Heart right ventricle (tissue), 16 donors: ENCODE measurements at places on chromosomes 12 and 14. TPM values are rescaled to one million over a fixed set of nuclear protein-coding genes. Genes with fewer than 3 reads are reported as not detected.

Gene LAG3
- 0.72 TPM for total RNA-seq

Gene ACSM4
- total RNA-seq: not detected

Gene CDKN3
- 1.8 TPM for total RNA-seq

Gene EML5
- total RNA-seq: 0.21 TPM

Gene SMAGP
- total RNA-seq: 2.6 TPM

Gene ADAM21
- total RNA-seq: not detected

Gene TMX1
- total RNA-seq: 14.5 TPM

Gene SH2B3
- 61.4 TPM for total RNA-seq

Gene RNASE7
- total RNA-seq: not detected

Gene MGAT4C
- total RNA-seq: 12.2 TPM

Gene ATF1
- 20.3 TPM for total RNA-seq

Gene CLEC7A
- total RNA-seq: 5.3 TPM

Gene KRT85
- total RNA-seq: not detected

Gene CFAP251
- total RNA-seq: 2.7 TPM

Gene DHRS2
- total RNA-seq: not detected

Gene GUCY2C
- total RNA-seq: 0.15 TPM

Gene RNF212B
- not detected for total RNA-seq

Gene CHMP4A
- 29.8 TPM for total RNA-seq

DNA sequence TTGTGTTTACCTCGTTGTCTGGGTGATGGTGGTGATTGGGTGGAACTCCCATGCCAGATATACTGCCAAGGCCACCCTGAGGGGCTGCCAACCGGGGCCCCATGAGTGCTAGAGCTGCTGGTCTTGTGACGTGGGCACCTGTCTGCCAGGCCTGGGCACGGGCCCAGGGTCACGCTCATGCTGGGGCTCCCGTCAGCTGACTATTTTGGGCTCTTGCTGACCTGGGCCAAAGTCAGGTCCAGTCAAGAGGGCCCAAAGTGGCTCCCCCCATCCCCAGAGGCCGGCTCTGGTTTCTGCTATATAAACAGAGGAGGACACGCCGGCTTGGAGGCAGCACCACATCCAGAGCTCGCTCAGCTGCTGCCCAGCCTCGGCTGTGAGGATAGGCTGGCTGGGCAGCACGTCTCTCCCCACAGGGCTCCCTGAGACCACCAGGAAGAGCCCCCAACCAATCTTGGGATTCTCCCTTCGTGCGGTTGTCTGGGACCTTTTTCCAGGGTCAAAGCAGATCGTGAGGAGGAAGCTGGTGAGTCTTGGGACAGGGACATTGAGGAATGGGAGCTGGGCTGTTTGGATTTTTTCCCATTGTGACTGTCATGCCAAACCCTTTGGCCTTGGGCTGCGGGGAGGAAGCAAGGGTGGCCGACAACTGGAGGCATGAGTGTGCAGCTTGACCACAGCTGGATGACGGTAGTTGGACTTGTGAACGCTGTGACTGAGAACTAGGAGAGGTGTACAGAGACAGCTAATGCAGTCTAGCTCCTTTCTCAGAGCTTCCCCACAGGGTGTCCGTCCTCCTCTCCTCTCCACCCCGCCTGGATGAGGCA is 7.6 kb upstream of the NR4A1 start:
- H3K4me1 ChIP-seq: peaks cover 67% of the 10 kb centered on the region
- peak overlapping the region; percentile 95 for H3K27ac ChIP-seq
- H3K36me3 ChIP-seq: peaks cover 6% of the 10 kb centered on the region
- DNase-seq: peak; percentile 87

- no peaks in the 10 kb centered on the region for H3K36me3 ChIP-seq
- no peak overlapping the region for H3K4me3 ChIP-seq
- H3K4me1 ChIP-seq: no peaks in the 10 kb centered on the region
- DNase-seq: no peak
- no peak overlapping the region for H3K27ac ChIP-seq
Observed at GRCh38 chr14:53741479-53742232, 215.0 kb downstream of the BMP4 start.

- no peaks in the 10 kb centered on the region for H3K36me3 ChIP-seq
- H3K4me1 ChIP-seq: no peaks in the 10 kb centered on the region
- DNase-seq: no peak
- no peak overlapping the region for H3K27ac ChIP-seq
- H3K27me3 ChIP-seq: no peaks in the 10 kb centered on the region
Observed at GRCh38 chr12:62211510-62211909, 48.7 kb upstream of the USP15 start.

- H3K4me3 ChIP-seq: no peak overlapping the region
- DNase-seq: no peak
- peaks cover 43% of the 10 kb centered on the region for H3K27me3 ChIP-seq
Observed at GRCh38 chr12:131603939-131604795, 106.7 kb upstream of the SFSWAP start.

DNA sequence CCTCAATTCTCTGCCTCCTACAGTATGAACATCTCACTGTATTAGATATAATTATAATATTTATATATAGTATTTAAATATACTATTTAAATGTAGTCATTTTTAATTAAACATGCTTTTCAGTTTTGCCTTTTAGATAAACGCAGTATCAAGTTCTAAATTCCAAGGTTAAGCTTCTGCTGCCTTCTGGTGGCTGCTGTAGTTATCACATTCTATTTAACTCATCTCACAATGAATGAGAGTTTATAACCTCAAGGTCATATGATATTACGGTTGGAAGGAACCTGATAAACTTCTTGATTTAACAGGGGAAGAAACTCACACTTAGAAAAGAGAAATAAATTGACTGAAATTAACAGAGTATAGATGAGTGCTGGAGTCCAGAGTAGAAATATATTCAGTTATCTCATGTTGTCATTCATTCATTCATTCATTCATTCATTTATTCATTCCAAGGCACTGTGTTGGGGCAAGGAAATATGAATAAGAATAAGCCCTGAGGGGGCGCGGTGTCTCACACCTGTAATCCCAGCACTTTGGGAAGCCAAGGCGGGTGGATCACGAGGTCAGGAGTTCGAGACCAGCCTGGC is 31.9 kb downstream of the GUCY2C start:
- H3K36me3 ChIP-seq: no peaks in the 10 kb centered on the region
- peak; percentile 39 for DNase-seq
- H3K4me1 ChIP-seq: no peaks in the 10 kb centered on the region
- H3K4me3 ChIP-seq: no peak overlapping the region

DNA sequence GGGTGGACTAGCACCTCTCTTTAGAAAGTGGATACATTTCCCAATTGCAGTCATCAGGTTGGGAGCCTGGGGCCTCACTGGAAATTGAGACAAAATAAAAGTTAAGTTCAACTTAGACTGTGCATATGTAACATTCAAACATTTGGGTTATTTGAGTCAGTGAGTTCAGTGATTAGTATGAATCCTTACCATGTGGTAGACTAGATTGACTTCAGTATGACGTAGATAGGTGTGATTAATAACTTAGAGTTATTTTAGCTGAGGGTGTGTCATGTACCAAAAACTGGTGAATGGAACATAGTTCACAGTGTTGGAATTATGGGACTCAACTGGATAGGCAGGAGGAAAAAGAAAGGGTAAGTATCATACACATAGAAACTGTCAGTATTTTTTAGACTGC is 8.0 kb upstream of the SSTR1 start:
- H3K27ac ChIP-seq: no peak overlapping the region
- no peaks in the 10 kb centered on the region for H3K27me3 ChIP-seq
- H3K36me3 ChIP-seq: no peaks in the 10 kb centered on the region
- DNase-seq: no peak
- H3K4me1 ChIP-seq: no peaks in the 10 kb centered on the region
- no peak overlapping the region for H3K4me3 ChIP-seq

DNA sequence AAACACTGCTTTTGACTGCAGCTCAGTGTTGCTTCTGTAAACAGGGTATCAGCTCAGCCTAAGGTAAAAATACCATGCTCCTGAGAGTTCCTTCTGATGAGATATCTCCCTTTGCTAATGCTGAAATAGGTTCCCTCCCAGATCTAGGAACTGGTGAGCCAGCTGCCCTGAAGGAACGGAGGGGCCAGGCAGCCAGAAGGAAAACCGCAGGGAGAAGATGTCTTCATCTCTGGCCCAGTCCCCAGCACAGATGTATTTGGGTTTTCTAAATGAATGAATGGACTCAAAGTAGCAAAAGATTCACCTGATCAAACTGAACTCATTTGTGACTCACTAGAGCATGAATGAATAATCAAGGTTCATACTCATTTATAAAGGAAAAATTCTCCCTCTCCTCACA is 247.8 kb downstream of the MSRB3 start:
- no peaks in the 10 kb centered on the region for H3K27me3 ChIP-seq
- no peaks in the 10 kb centered on the region for H3K36me3 ChIP-seq
- H3K27ac ChIP-seq: no peak overlapping the region
- H3K4me1 ChIP-seq: no peaks in the 10 kb centered on the region
- DNase-seq: no peak

DNA sequence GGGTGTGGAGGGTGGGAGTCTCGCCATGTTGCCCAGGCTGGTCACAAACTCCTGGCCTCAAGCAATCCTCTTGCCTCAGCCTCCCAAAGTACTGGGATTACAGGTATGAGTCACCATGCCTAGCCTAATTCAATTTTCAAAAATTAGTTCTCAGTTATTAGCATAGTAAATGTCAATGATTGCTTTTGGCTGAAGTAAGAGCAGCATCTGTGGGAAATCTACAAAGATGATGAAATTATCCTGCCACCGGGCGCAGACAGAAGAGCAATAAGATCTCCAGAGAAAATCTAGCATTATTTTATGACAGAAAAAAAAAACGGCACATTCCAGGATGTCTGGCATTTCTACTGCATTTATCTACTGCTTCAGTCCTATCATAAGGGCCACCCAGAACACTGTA is 97.9 kb upstream of the DAAM1 start:
- peaks cover 31% of the 10 kb centered on the region for H3K27me3 ChIP-seq
- H3K4me3 ChIP-seq: no peak overlapping the region
- no peak for DNase-seq
- H3K36me3 ChIP-seq: no peaks in the 10 kb centered on the region

- DNase-seq: no peak
Observed at GRCh38 chr12:18483698-18484325, 222.5 kb downstream of the PIK3C2G start.

- no peaks in the 10 kb centered on the region for H3K36me3 ChIP-seq
- no peaks in the 10 kb centered on the region for H3K27me3 ChIP-seq
- no peak overlapping the region for H3K4me3 ChIP-seq
- peaks cover 8% of the 10 kb centered on the region for H3K4me1 ChIP-seq
Observed at GRCh38 chr12:94674051-94674451, 23.7 kb upstream of the TMCC3 start.

DNA sequence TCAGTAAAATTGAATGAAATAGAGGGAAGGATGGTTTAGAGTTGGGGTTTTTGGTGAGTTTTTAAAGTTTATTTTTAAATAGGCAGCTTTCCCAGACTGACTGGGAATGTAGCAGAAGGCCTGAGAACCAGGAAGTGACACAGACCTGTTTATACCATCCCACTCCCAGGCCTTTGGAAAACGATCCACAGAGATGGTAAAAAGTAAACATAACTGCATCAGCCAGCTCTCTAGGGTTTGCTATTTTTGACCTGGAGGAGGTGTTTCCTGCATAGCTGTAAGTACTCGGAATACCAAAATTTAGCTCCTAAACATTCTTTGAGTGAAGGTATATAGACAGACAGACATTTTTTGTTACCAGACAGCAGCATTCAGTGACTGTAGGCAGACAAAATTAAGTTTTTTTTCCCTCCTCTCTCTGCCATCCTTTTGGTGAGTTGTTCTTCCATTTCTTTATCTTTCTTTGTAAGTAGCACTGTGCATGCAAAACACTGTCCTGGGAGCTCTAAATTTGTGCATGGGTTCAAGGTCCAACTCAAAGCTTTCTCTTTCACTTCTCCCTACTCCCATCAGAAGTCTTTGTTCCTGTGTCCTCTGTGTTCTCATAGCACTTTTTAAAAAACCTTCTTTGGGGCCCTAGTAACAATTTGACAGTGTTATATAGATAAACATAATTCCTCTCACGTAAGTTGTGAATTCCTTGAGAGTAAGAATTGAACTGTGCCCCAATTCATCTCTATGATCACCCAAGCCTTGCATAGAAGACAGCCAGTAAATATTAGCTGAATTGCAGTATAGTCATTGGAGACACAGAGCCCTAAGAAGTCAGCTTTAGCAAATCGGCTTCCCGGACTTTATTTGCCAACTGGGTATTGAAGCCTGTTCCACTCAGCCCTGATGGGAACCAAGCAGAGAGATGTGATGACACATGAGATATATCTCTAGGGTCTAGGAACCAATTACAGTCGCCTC is 37.4 kb downstream of the SUSD6 start:
- no peaks in the 10 kb centered on the region for H3K36me3 ChIP-seq
- peak overlapping the region; percentile 26 for H3K4me3 ChIP-seq
- DNase-seq: no peak
- peaks cover 66% of the 10 kb centered on the region for H3K4me1 ChIP-seq

- no peak overlapping the region for H3K27ac ChIP-seq
- no peaks in the 10 kb centered on the region for H3K36me3 ChIP-seq
- no peaks in the 10 kb centered on the region for H3K27me3 ChIP-seq
- peaks cover 22% of the 10 kb centered on the region for H3K4me1 ChIP-seq
- no peak for DNase-seq
Observed at GRCh38 chr12:48810903-48811431, 7.3 kb upstream of the CACNB3 start.

GRCh38 chr14:67517083-67517482 is 16.0 kb upstream of the PLEKHH1 start:
- DNase-seq: peak; percentile 21
- peaks cover 12% of the 10 kb centered on the region for H3K4me1 ChIP-seq
- H3K4me3 ChIP-seq: no peak overlapping the region
- H3K27ac ChIP-seq: no peak overlapping the region
- no peaks in the 10 kb centered on the region for H3K36me3 ChIP-seq
- no peaks in the 10 kb centered on the region for H3K27me3 ChIP-seq

GRCh38 chr14:58151133-58152013 is 640 bp downstream of the ARMH4 start:
- no peak for DNase-seq
- no peaks in the 10 kb centered on the region for H3K27me3 ChIP-seq
- peak overlapping the region; percentile 71 for H3K27ac ChIP-seq

DNA sequence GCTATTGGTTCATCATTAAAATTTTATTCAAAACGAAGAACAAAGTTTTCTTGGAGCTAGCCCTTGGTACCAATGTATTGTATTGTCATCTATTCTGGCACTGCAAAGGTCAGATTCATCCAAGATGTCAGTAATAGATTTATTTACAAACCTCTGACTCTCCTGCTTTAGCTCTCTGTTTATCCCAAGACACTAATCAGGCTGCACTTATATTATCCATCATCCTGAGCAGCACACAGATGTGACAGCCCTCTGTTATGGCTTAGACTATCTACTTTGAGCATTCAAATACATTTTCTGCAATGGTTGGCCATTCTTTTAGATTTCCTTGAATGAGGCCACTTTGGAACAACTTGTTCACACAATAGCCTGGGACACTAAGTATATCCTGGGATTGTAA is 5.0 kb upstream of the PTPRR start:
- H3K4me3 ChIP-seq: no peak overlapping the region
- H3K27me3 ChIP-seq: peaks cover 18% of the 10 kb centered on the region
- DNase-seq: no peak
- H3K4me1 ChIP-seq: no peaks in the 10 kb centered on the region
- H3K36me3 ChIP-seq: no peaks in the 10 kb centered on the region
- no peak overlapping the region for H3K27ac ChIP-seq

GRCh38 chr12:30120522-30120921 is 336.8 kb upstream of the TMTC1 start:
- H3K27ac ChIP-seq: no peak overlapping the region
- DNase-seq: no peak
- no peaks in the 10 kb centered on the region for H3K36me3 ChIP-seq
- H3K27me3 ChIP-seq: no peaks in the 10 kb centered on the region

GRCh38 chr12:113762155-113762881 is 203.8 kb downstream of the RBM19 start:
- no peak for DNase-seq
- H3K27ac ChIP-seq: no peak overlapping the region
- H3K27me3 ChIP-seq: peaks cover 70% of the 10 kb centered on the region
- no peak overlapping the region for H3K4me3 ChIP-seq
- H3K36me3 ChIP-seq: no peaks in the 10 kb centered on the region

- no peaks in the 10 kb centered on the region for H3K36me3 ChIP-seq
- peaks cover 18% of the 10 kb centered on the region for H3K4me1 ChIP-seq
- H3K4me3 ChIP-seq: no peak overlapping the region
Observed at GRCh38 chr14:99819514-99819913, 26.3 kb downstream of the EML1 start.
